ENCODE measurements at places on chromosomes 1 and 21. TPM values are rescaled to one million over a fixed set of nuclear protein-coding genes. Genes with fewer than 3 reads are reported as not detected.

The SLC16A4 gene
- 6.8 TPM for total RNA-seq

The PLA2G2A gene
- total RNA-seq, result 33.1 TPM

The EXTL1 gene
- total RNA-seq, result 0.43 TPM

The SPOCD1 gene
- 15.7 TPM for total RNA-seq

DNA sequence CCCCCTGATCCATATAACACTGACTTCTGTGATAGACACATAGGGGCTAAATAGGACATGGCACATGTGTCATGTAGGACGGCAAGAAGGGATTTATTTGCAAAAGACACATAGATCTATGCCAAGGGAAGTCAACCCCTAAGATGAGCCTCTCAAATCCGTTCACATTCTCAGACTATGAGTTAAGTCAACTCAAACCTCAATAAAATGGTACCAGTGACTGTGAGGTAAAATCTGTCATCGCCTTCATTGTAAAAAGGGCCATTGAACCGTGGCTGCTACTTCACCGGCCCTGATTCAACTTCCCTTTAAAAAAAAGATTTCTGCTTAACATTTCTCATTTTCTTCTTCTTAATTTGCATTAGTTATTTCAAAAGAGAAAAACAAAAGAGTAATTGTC is 144.0 kb downstream of the ZNF281 start:
- no peak for DNase-seq

GRCh38 chr21:44910229-44911067 is 10.3 kb downstream of the ITGB2 start:
- no peak for DNase-seq

DNA sequence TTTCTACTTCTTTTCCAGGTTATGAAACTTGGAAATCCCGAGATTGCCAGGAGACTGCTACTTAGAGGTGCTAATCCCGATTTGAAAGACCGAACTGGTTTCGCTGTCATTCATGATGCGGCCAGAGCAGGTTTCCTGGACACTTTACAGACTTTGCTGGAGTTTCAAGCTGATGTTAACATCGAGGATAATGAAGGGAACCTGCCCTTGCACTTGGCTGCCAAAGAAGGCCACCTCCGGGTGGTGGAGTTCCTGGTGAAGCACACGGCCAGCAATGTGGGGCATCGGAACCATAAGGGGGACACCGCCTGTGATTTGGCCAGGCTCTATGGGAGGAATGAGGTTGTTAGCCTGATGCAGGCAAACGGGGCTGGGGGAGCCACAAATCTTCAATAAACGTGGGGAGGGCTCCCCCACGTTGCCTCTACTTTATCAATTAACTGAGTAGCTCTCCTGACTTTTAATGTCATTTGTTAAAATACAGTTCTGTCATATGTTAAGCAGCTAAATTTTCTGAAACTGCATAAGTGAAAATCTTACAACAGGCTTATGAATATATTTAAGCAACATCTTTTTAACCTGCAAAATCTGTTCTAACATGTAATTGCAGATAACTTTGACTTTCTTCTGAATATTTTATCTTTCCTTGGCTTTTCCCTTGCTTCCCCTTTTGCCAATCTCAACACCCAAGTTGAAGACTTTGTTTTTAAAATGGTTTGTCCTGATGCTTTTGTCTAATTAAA is 4.0 kb downstream of the CDKN2C start:
- no peak for DNase-seq

DNA sequence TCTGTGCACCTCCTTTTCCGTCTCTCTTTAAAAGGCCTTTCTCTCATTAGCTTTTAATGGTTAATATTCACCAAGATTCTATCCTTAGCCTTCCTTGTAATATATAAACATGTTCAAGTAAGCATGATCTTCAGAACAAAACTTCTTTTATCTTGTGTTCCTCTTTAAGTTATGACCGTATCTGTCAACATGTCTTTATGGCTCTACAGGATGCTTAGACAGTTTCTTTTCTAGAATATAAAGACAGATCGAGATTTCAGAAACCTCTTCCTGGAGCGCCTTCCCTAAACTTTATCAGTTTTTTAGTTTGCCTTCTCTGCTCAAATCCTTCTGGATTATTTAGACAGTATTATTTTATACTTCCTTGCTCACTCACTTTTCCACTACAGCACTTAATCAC is 7.2 kb downstream of the RO60 start:
- no peak for DNase-seq

GRCh38 chr21:46111193-46111571 is 13.3 kb downstream of the COL6A2 start:
- DNase-seq, result no peak

DNA sequence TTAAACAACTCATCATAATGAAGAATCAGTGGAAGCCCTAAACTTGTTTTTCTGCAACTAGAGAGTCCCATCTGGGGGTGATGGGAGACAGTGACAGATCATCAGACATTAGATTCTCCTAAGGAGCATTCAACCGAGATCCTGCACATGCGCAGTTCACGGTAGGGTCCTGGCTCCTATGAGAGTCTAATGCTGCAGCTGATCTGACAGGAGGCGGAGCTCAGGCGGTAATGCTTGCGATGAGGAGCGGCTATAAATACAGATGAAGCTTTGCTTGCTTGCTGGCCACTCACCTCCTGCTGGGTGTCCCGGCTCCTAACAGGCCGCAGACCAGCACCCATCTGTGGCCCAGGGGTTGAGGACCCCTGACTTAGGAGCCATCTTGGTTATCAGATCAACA is 247.2 kb downstream of the FMN2 start:
- DNase-seq, result no peak

All from lung (tissue), 17 donors.